ENCODE measurements at places on chromosomes 3 and 15. TPM values are rescaled to one million over a fixed set of nuclear protein-coding genes. Genes with fewer than 3 reads are reported as not detected.

The PCNP gene
- 50.8 TPM for total RNA-seq

DNA sequence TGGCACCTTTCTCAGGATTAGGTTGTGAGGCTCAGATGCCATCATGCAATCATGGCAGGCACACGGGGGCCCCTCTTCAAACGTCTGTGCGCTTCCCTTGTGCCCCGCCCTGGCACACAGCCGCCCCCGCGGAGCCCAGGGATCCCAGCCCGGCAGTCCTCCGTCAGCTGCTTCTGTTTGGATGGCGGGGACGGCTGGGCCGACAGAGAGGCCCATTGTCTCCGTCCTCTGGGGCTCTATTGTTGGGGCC, 849 bp upstream of the HDAC11 start:
- peak overlapping the region; percentile 90 for H3K27ac ChIP-seq
- H3K4me1 ChIP-seq: peaks cover 3% of the 10 kb centered on the region
- no peaks in the 10 kb centered on the region for H3K36me3 ChIP-seq
- no peak for DNase-seq

DNA sequence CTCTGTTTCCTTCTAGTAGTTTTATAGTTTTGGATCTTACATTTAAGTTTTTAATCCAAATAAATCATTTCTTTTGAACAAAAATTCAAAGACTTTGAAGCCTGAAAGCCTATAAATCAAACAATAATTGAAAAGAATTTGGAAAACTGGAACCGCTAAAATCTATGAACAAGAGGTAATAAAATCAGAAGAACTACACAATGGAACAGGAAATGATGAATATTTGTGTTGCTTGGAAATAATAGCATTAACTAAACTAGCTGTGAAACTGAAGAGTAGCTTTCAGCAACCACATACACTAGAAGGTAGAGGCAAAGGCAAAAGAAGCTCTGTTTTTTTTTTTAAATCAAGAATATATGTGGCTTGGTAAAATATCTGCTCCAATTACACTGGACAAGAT, 147.9 kb upstream of the ABI3BP start:
- no peak for DNase-seq
- H3K36me3 ChIP-seq: no peaks in the 10 kb centered on the region
- no peaks in the 10 kb centered on the region for H3K4me1 ChIP-seq
- H3K27ac ChIP-seq: no peak overlapping the region
- no peaks in the 10 kb centered on the region for H3K27me3 ChIP-seq

DNA sequence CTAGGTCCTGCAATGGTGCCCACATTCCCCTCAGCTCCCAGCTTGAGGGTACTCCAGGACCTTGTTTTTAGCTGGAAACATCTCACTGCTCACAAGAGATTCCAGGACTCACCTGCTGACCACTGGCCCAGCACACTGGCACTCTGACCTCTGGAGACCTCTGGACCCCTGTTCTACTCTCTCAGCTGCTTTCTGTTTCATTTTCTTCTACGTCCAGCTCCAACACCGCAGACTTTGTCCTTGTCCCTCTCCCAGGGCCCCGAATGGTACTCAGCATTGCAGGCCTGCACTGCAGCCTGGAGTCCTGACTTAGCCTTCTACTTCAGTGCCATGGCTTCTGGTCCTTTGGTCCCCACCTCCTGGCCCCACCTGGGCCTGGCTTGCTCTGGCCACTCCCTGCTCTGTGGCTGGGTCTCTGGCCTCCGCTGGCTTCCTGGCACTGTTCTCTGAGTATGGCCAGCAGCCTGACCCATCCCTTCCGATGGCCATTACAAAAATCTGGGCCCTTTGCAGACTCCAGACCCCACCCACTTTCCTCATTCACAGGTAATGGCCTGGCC, 27.9 kb downstream of the KY start:
- H3K4me3 ChIP-seq: no peak overlapping the region
- H3K4me1 ChIP-seq: no peaks in the 10 kb centered on the region
- H3K36me3 ChIP-seq: no peaks in the 10 kb centered on the region
- H3K27me3 ChIP-seq: no peaks in the 10 kb centered on the region

DNA sequence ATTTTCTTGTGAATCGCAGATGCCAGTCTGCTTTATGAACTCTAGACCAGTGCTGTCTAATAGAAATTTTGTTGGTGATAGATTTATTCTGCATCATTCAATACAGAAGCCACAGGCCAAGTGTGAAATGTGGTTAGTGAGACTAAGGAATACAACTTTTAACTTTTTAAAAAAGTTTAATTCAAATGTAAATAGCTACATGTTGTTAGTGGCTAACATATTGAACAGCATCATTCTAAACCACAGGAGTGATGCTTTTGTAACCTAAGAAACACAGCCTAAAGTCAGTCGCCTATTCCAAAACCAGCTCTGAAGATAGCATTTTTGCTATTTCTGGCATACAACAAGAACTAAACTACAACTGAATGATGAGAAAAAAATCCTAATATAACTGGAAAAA, 164.8 kb upstream of the CBLB start:
- H3K4me3 ChIP-seq: no peak overlapping the region
- no peaks in the 10 kb centered on the region for H3K4me1 ChIP-seq
- no peaks in the 10 kb centered on the region for H3K36me3 ChIP-seq
- no peaks in the 10 kb centered on the region for H3K27me3 ChIP-seq
- no peak overlapping the region for H3K27ac ChIP-seq
- DNase-seq: no peak

- H3K4me3 ChIP-seq: no peak overlapping the region
- H3K4me1 ChIP-seq: no peaks in the 10 kb centered on the region
- DNase-seq: no peak
- no peaks in the 10 kb centered on the region for H3K27me3 ChIP-seq
- H3K27ac ChIP-seq: no peak overlapping the region
Observed at GRCh38 chr15:40003116-40003916, 35.7 kb downstream of the SRP14 start.

DNA sequence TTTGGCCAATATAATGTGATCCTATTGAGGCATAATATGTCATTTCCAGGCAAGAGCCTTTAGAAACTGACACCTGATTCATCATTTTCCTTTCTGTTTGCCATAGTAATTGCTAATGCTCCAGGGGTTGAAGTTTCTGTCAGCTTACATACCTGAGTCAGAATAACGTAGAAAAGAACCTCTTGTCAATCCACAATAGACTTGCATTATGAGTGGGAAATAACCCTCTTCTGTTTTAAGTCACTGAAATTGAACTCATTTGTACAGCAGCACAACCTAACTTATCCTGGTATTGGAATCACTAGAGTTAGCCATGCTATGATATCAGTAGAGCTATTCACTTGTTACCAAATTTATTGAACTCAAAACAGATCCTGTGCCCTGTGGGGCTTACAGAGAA, 101.7 kb upstream of the TP63 start:
- no peak overlapping the region for H3K27ac ChIP-seq
- no peaks in the 10 kb centered on the region for H3K27me3 ChIP-seq
- H3K4me1 ChIP-seq: no peaks in the 10 kb centered on the region
- H3K4me3 ChIP-seq: no peak overlapping the region

Data from ascending aorta (tissue), 2 donors.